IgD-negative memory B cell (primary cell): ENCODE measurements at places on chromosomes 1 and 21. TPM values are rescaled to one million over a fixed set of nuclear protein-coding genes. Genes with fewer than 3 reads are reported as not detected.

The LRRN2 gene
- polyA plus RNA-seq, result not detected

The ATXN7L2 gene
- polyA plus RNA-seq, result 7.3 TPM

The PLPPR5 gene
- not detected for polyA plus RNA-seq

The CNTN2 gene
- polyA plus RNA-seq, result not detected

The SV2A gene
- 0.18 TPM for polyA plus RNA-seq

The PTGS2 gene
- polyA plus RNA-seq, result 0.08 TPM

The MYCL gene
- polyA plus RNA-seq, result 0.16 TPM

The CELA2A gene
- polyA plus RNA-seq, result not detected

The BRINP2 gene
- polyA plus RNA-seq, result not detected

The LCK gene
- 80.5 TPM for polyA plus RNA-seq
